ENCODE measurements at places on chromosomes 6 and 20.

DNA sequence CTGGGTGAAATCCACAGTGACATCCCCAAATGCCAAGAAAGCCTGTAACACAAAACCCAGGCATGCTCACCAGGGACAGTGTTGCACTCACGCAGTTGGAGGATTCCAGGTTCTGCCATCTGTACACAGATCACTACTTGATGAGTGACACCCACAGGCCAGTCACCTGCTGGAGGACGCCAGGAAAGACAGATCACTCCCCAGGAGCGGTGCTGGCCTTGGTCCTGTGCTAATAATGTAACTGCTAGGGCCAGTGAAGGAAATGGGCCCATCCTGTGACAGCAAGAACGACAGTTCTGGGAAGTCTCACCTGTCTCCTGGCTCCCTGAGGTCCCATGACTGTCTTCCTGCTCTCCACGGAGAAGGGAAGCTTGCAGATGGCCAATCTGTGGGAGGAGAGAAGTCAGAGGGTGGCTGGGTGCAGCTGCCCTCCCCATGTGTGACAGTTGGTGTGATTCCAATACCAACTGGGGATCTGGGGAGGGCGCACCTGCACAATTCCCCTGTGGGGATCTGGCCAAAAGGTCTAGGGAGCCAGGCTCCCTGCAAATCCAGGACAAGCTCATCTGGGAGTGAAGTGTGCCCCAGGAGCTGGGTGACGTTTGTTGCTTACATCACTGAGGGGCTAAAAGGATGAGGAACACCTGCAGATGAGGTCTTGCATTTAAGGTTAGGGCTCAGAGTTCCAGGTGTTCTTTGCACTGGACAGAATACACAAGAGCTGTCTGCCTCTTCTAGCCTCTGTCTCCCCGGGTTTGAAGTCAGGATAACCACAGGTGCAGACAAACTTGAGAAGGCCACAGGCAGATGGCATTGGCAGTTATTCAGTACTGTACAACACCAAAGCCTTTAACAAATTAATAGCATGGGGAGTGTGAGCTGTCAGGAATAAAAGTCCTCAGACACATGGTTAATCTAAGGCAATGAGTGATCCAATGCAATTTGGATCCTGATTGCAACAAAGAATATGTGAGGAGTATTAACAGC is 10.3 kb downstream of the ZNF337 start:
- no peak for DNase-seq

DNA sequence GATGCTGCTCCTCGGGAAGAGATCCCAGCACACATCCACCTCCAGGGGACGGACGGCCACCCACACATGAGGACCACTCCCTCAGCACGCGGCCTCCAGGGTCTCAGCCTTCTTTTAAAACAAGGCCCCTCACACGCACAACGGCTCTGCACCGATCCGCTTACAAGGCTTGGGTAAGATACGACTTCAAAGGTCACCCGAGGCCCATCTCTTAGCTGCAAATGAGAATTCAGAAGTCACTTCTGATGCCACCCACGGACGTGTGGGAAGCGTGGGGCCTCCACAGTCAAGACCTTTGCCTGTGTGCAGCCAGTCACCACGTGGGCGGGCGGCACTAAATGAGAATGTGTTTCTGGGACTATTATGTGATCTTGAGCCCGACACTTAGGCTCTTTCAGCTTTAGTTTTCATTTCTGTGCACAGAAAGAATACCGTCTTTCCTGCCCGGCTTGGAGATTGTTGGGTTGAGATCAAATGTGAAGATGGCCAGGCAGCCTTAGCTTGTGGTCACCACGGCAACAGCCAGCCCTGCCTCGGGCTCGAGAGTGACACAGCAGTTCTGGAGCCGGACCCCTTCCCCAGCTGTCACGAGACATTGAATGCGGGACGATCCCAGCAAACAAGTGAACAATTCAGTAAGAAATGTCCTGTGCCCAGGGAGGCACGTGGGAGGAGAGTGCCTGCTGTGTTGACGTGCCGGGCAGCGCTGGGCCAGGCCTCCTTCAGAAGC is 91.6 kb downstream of the RAMACL start:
- no peak for DNase-seq

DNA sequence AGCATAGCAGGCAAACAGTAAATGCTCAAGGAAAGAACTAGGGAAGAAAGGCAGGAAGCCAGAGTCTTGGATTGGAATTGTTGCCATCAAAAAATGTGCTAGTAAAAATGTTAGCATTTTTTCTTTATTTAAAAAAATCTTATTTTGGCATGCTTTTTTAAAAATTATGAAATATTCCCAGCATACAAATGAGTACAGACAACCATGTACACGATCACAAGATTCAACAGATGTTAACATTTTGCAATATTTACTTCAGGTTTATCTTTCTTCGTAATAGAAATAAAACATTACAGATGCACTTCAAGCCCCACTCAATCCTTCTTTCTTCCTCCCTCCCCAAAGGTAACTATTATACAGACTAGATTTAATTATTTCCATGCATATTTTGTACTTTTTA is 27.4 kb upstream of the NOP56 start:
- no peak for DNase-seq

- peak; percentile 63 for DNase-seq
Observed at GRCh38 chr6:111737065-111737521, 131.4 kb upstream of the TRAF3IP2 start.

Measured in NCI-H226 (cell line).